ENCODE measurements at places on chromosomes 2 and 18. TPM values are rescaled to one million over a fixed set of nuclear protein-coding genes. Genes with fewer than 3 reads are reported as not detected.

- no peak for DNase-seq
These were observed 14.9 kb downstream of the SIX2 start for GRCh38 chr2:44994377-44994776.

- no peak for DNase-seq
These were observed 217.5 kb downstream of the CAMKMT start for GRCh38 chr2:44579115-44579836.

DNA sequence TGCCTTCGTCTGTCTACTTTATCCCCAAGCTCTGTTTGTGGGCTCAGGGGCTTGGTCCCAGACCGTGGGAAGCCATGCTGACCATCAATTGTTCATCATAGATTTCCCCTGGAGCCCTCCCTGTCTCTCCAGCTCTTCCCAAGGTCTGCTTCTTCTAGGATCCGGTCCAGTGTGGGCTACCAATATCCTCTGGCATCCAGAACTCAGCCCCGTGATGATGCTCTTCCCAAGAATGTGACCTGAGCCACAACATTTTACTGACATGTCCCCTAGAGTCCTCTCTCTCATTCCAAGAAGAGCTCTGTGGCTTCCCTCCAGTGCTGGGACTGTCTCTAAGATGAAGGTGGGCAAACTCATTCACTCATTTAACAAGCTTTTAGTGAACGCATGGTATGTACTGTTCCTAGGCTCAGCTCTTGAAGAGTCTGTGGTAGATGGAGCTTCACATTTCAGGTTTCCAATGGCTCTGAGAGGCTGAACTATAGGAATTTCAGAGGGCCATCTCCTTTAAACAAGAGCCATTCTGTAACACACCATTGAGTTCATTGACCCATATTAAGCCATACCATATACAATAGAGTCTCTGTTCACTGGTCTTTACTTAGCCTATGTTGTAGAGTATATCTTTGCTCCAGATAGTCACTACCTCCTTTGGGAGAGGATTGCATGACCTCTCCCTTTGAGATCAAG, 142.0 kb upstream of the APCDD1 start:
- no peak for DNase-seq

GRCh38 chr2:28411166-28411755, 18.6 kb downstream of the FOSL2 start:
- DNase-seq = no peak

DNA sequence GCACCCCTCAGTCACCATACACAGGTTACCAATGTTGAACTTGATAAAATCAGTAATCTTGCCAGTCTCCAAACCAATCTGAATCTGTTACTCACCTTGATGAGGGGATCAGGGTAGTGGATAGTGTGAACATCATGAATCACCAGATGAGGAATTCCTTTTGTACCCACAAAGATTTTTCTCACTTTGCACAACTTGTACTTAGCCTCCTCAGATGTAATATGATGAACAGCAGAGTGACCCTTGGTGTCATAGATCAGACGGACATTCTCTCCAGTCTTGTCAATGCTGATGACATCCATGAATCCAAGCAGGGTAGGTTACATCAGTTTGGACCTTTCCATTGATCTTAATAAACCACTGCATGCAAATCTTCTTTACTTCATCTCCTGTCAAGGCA, 54.7 kb downstream of the MDH1 start:
- no peak for DNase-seq

- no peak for DNase-seq
These were observed 97.0 kb upstream of the CD226 start for GRCh38 chr18:70044632-70045031.

DNA sequence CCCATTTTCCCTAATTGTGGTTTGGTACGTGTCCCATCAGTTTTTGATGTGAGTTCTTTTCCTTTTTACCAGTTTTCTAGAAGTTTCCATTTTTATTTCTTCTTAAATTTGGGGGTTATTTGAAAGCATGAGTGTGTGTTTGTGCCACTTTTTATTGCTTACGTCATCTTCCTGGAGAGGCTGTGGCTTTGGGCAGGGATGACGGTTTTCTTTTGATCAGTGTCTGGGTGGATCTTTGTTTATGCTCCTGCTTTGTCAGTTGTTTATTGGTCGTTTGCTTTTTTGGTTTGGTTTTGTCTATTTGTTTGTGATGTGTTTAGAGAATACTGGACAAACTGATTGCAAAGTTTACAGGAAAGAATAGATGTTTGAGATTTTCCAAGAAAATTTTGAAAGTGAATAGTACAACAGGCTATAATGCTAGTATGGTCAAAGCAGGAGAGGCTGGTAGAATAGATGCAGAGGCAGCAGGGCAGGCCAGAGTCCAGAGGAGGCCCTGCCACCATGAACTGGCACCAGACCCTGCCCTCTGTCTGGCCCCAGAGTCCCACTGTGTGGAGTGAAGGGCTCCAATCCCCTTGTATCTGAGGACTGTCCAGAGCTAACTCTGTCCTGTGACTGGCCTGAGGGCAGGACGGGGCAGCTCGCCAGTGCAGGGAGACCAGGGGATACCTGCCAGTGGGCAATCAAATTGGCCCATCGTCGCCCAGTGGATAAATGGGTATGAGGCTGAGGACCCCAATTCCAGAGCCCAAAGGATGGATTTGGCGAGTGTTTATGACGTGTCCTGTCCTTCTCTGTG, 23.4 kb upstream of the SNED1 start:
- peak; percentile 17 for DNase-seq

DNA sequence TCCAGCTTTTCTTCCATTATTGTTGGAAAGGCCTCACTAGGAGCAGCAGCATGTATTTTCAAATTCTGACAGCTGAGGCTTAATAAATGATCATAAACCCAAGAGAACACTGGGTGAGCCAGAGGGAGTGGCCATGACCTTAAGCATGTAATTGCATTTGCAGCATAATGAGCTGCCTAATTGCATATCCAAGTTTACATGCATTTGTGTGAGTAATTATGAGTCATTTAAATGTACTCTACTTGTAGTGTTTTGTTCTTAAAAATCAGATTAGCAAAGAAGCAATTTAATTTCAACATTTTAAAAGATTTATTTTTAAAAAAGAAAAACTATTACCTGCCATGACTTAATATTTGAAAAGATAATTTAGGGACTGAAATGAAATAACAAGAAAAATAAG, 74.8 kb downstream of the NOL10 start:
- no peak for DNase-seq

- DNase-seq = peak; percentile 29
These were observed 6.3 kb downstream of the MEX3C start for GRCh38 chr18:51191128-51191717.

- DNase-seq = no peak
These were observed 2.1 kb upstream of the HSBP1L1 start for GRCh38 chr18:79962311-79962710.

- no peak for DNase-seq
These were observed at the start of gene FEV for GRCh38 chr2:218985021-218985324. Gene FEV, minus strand, starts transcription at chr2:218985184. Its CDS starts 109 bp downstream, at chr2:218985075.

DNA sequence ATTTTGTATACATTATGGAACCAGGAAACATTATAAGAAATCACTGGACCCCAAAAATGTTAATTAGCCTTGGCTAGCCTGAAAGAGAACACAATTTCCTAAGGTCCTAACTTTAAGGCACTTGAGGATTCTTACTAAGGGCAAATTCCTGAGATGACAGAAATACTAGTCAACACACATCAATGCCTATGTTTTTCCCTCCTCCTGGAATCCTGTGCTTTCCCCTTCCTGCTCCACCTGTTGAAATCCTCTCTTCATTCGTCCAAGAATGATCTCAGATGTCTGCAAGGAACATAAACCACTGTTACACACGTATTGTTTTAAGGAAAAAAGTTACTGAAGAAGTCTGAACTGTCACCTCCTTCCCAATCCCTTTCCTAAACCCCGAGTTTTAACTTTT, 21.2 kb upstream of the DARS1 start:
- no peak for DNase-seq

- DNase-seq = no peak
These were observed 172.9 kb upstream of the CCDC150 start for GRCh38 chr2:196466581-196466980.

GRCh38 chr2:223989206-223989855, 32.1 kb downstream of the MRPL44 start:
- no peak for DNase-seq

GRCh38 chr2:46018773-46019591, 278.2 kb upstream of the EPAS1 start:
- DNase-seq = no peak

GRCh38 chr2:63189026-63189425, 138.4 kb downstream of the OTX1 start:
- no peak for DNase-seq

- DNase-seq = no peak
These were observed 24.1 kb downstream of the BOD1L2 start for GRCh38 chr18:57171026-57171425.

DNA sequence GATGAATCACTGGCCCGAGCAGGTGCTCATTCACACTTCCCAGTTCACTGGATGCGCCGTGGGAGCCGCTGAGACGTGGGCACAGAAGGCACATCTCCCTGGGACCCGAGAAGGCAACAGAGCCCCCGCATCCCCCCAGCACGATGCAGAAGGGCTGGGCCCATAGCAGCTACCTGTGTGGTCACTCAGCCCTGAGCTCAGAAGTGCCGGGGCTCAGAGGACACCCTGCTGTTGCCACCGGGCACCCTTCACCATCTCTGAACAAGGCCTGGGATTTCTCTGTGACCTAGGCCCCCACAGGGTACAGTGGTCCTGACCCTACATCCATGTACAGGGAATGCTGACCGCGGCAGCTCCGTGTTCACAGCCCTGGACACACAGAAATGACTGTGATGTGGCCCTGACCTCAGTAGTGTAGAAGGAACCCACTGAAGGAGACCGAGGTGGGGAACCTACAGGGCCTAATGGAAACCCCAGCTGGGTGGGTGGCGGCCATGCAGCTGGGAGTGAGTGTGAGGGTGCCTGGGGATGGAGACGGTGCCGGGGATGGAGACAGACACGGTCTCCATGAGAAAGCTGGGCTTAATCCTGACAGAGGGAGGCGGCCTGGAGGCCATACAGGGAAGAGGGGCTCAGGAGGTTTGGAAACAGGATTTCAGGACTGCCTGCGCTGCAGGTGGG, 111.9 kb upstream of the OTOS start:
- no peak for DNase-seq

The TTN gene
- 14.3 TPM for total RNA-seq

The RAX gene
- not detected for total RNA-seq

The PROKR1 gene
- not detected for total RNA-seq

The SLC66A3 gene
- total RNA-seq = 32.0 TPM

The PNKD gene
- 17.4 TPM for total RNA-seq

The PRKRA gene
- 98.7 TPM for total RNA-seq

The CAVIN2 gene
- 0.50 TPM for total RNA-seq

The ONECUT2 gene
- total RNA-seq = 0.09 TPM

The FOXD4L1 gene
- total RNA-seq = 0.38 TPM

The UCN gene
- 6.6 TPM for total RNA-seq
